ENCODE measurements at places on chromosomes 2 and 18. TPM values are rescaled to one million over a fixed set of nuclear protein-coding genes. Genes with fewer than 3 reads are reported as not detected.

- no peaks in the 10 kb centered on the region for H3K27me3 ChIP-seq
- no peaks in the 10 kb centered on the region for H3K36me3 ChIP-seq
- H3K4me1 ChIP-seq: peaks cover 61% of the 10 kb centered on the region
- DNase-seq: peak; percentile 77
- peak overlapping the region; percentile 100 for H3K27ac ChIP-seq
These were observed 4.1 kb downstream of the SERTAD2 start for GRCh38 chr2:64649626-64650025.

DNA sequence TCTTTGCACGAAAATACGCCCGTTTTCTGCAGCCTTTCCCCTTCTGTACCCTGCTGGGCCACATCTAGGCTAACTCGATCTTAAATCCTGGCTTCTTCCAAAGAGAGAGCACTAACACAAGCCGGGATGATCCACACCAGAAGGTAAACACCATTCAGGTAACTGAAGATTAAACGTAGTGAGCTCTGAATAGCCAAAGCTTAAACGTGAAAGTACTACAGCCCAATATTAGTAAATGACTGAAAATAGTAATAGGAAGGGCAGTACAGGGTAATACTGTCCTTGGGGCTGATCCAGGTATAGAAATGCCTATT lies 422 bp upstream of the MRPL53 start:
- H3K36me3 ChIP-seq: no peaks in the 10 kb centered on the region
- peak overlapping the region; percentile 52 for H3K4me3 ChIP-seq
- peaks cover 19% of the 10 kb centered on the region for H3K4me1 ChIP-seq
- no peaks in the 10 kb centered on the region for H3K27me3 ChIP-seq
- DNase-seq: no peak

DNA sequence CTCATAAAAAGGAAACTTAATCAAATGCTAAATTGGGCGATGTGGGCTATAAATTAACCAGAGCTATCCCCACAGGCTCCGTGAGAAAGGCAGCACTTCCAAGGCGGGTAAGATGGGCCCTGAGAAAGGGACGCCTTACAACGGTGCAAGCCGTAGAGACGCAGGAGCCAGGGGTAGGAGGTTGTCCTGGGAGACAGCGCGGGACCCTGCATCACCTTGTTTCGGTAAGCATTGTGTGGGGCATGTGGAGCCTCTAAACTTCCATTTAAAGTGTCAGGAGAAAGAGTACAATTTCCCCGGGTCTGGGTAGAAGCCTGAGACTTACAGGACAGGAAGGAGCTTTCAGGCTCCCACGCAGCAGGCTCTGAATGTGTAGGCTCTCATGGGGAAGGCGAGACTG lies 1.2 kb upstream of the PER2 start:
- no peaks in the 10 kb centered on the region for H3K36me3 ChIP-seq
- H3K4me3 ChIP-seq: peak overlapping the region; percentile 24
- H3K27me3 ChIP-seq: no peaks in the 10 kb centered on the region
- DNase-seq: no peak
- H3K27ac ChIP-seq: peak overlapping the region; percentile 85
- peaks cover 47% of the 10 kb centered on the region for H3K4me1 ChIP-seq

- no peaks in the 10 kb centered on the region for H3K36me3 ChIP-seq
- H3K27ac ChIP-seq: no peak overlapping the region
- no peak overlapping the region for H3K4me3 ChIP-seq
- no peaks in the 10 kb centered on the region for H3K4me1 ChIP-seq
These were observed 42.0 kb downstream of the SP140 start for GRCh38 chr2:230267556-230267955.

DNA sequence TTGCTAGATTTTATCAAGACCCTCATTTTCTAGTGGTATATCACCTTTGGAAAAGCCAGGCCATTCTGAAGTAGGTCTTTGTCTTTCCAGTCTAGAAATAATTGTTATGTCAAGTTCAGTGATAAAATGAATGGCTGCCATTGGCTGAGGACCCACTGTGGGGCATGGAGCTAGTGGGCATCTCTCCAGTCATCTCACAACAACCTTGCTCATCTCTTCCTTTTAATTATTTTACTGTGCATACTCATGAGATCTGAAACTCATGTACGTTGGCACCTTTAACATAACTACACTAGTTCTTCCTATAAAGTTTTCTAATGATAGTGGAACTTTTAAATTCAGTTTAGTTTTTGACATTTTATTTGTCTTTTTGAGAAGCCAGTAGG lies 240.9 kb downstream of the SLC8A1 start:
- H3K27ac ChIP-seq: no peak overlapping the region
- no peaks in the 10 kb centered on the region for H3K36me3 ChIP-seq
- H3K27me3 ChIP-seq: no peaks in the 10 kb centered on the region
- no peak for DNase-seq
- no peak overlapping the region for H3K4me3 ChIP-seq
- no peaks in the 10 kb centered on the region for H3K4me1 ChIP-seq

DNA sequence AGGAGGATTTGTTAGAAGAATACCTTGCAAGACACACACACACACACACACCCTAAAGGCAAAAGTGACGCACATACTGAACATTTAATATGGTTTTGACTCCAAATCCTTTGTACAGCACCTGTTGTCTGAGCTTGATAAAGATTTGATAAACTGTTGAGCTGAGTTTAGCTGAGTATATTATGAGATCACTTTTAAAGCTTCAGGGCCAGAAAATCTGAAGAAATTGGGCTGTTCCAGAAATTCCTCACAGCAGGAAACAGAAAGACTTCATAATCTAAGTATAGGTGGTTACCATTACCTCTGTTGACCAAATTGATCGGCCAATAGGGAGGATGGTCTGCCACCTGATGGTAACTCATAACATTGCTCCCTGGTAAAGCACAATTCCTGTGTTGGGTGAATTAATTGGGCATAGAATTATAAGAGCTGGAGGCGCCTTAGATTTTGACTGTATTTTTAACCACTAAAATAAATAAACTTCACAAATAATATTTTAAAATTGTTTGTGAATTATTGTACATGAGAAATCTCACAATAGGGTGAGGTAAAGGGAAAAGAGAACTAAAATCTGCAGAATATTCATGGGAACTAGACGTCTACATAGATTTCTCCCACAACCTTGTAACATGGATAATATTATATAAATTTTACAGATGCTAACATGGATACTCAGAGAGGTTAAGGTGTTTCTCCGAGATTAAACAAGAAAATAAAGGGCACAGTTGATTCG lies 21.8 kb upstream of the RPIA start:
- no peaks in the 10 kb centered on the region for H3K36me3 ChIP-seq
- H3K27me3 ChIP-seq: no peaks in the 10 kb centered on the region
- peak; percentile 63 for DNase-seq
- H3K4me1 ChIP-seq: no peaks in the 10 kb centered on the region
- no peak overlapping the region for H3K4me3 ChIP-seq
- H3K27ac ChIP-seq: peak overlapping the region; percentile 19

Gene DLX2
- total RNA-seq: 0.04 TPM

DNA sequence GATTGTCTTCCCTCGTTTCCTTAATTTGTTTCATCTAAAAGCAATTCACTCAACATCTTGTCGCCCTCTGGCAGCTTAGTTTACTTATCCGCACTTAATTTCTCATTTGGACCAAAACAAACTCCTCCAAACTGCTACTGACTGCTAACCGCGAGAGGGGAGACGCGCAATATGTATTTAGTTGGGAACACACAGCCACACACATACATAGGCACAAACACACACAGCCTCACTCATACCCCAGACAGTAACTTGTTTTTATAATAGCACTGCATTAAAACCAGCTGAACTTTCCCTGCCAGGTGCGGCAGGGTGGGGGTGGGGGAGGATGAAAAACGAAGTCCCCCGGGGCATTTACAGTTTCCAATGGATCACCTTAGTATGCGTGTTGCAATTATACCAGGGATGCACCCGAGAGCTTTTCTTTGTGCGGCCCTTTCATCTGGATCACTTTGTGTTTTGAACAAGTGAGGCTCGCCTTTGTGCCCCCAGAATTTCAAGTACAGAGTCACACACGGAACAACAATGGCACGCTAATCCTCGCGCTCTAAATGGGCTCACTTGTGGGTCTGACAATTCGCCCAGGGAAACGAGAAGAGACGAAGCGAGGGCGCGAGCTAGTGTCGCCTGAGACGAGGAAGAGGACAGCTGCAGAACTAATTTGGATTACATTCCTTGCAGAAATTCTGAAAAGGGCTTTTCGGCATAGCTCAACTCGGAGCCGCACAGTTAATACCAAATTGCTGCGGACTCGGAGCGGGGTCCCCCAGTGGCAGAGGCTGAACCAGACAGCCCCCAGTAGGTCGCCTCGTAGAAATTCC lies 2.4 kb downstream of the ERBB4 start:
- peak overlapping the region; percentile 75 for H3K4me3 ChIP-seq
- H3K4me1 ChIP-seq: peaks cover 4% of the 10 kb centered on the region
- no peak overlapping the region for H3K27ac ChIP-seq
- DNase-seq: no peak

Gene CNTNAP5
- not detected for total RNA-seq

GRCh38 chr18:25704494-25704893 lies 352.5 kb upstream of the ZNF521 start:
- no peak overlapping the region for H3K27ac ChIP-seq
- DNase-seq: no peak

GRCh38 chr2:199459286-199460100 lies 1.8 kb upstream of the SATB2 start:
- DNase-seq: peak; percentile 90
- H3K4me3 ChIP-seq: peak overlapping the region; percentile 58
- no peaks in the 10 kb centered on the region for H3K36me3 ChIP-seq
- H3K4me1 ChIP-seq: peaks cover 22% of the 10 kb centered on the region

- H3K27me3 ChIP-seq: no peaks in the 10 kb centered on the region
- H3K27ac ChIP-seq: no peak overlapping the region
These were observed 61.1 kb downstream of the SMCHD1 start for GRCh38 chr18:2716394-2717326.

GRCh38 chr2:28750316-28751251 lies 1.0 kb upstream of the PPP1CB start:
- peak overlapping the region; percentile 100 for H3K27ac ChIP-seq
- H3K36me3 ChIP-seq: no peaks in the 10 kb centered on the region
- peak; percentile 60 for DNase-seq
- peaks cover 29% of the 10 kb centered on the region for H3K4me1 ChIP-seq
- H3K4me3 ChIP-seq: peak overlapping the region; percentile 41
- H3K27me3 ChIP-seq: no peaks in the 10 kb centered on the region

Gene VWC2L
- 0.40 TPM for total RNA-seq

Gene RBM45
- total RNA-seq: 12.6 TPM

GRCh38 chr2:15718103-15718943 lies 126.7 kb downstream of the DDX1 start:
- no peaks in the 10 kb centered on the region for H3K36me3 ChIP-seq
- DNase-seq: no peak
- H3K27ac ChIP-seq: no peak overlapping the region
- H3K4me3 ChIP-seq: no peak overlapping the region
- H3K27me3 ChIP-seq: no peaks in the 10 kb centered on the region

- H3K27ac ChIP-seq: no peak overlapping the region
- peaks cover 25% of the 10 kb centered on the region for H3K27me3 ChIP-seq
- no peaks in the 10 kb centered on the region for H3K4me1 ChIP-seq
These were observed 253.0 kb upstream of the HNRNPA3 start for GRCh38 chr2:176959614-176960013.

All from hepatocyte (in vitro differentiated cells).